ENCODE measurements at places on chromosomes 1 and 21. TPM values are rescaled to one million over a fixed set of nuclear protein-coding genes. Genes with fewer than 3 reads are reported as not detected.

DNA sequence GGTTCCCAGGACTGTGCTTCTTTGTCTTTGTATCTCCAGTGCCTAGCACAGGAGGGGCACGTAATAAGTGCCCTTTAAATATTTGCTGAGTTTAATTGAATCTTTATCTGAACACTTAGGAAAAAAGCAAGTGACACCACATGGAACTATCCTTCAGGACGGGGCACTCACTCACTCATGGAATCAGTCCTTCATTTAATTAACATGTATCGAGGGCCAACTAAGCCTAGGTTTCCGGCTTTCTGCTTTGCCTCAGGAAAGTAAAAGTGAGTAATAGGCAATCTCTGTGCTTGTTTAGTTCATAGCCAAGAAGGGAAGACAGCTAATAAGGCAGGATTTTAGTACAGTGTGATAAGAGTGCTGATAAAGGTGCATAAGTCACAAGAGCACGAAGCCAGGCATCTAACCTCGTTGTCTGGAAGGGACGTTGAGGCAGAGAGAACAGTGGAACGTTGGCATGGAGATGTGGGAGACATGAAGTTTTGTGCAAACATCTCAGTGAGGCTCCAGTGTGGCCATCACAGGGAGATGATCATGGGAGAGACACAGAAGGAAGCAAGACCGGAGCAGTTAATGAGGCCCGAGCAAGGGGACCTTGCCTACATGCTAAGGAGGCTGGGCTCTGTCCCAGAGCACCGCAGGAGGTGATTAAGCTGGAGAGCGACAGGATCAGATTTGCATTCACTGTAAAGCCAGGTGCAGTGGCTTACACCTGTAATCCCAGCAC, 54.1 kb upstream of the TRIM67 start:
- no peaks in the 10 kb centered on the region for H3K4me1 ChIP-seq
- no peak overlapping the region for H3K4me3 ChIP-seq
- no peak overlapping the region for H3K27ac ChIP-seq
- H3K27me3 ChIP-seq: no peaks in the 10 kb centered on the region
- DNase-seq: no peak

- no peak for DNase-seq
- no peak overlapping the region for H3K4me3 ChIP-seq
- H3K27me3 ChIP-seq: no peaks in the 10 kb centered on the region
- H3K36me3 ChIP-seq: no peaks in the 10 kb centered on the region
- no peaks in the 10 kb centered on the region for H3K4me1 ChIP-seq
These were observed 10.6 kb upstream of the KIFAP3 start for GRCh38 chr1:170085091-170085490.

DNA sequence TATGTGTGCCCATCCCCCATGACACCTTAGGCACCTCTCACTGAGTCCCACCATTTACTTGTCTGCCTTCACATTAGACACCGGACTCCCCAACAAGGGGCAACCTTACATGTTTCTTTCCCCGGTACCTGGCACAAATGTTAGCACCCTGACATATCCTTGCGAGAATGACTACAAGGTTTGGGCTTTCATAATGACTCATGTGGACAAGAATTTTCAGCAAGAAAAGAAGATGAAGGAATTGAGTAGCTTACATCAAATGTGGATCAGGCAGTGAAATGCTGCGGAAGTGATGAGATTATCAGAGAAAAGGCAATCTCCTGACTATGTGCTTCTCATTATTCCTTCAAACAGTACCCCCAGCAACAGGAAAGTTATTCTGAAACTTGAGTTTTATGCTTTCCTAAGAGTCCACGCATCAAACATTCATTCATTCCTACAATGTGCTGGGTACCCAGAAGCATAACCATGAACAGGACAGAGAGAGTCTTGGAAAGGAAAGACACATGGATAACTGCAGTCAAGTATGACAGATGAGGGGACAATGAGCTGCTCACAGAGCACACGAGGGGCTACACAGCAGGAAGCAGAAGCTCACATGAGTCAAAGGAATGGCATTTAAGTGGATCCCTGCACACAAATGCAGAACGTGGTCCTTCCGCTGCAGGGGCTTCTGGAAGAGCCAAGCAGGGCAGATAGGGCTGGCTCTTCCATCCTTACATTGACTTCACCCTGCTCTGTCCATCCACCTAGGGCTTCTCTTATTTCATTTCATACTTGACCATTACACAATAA, 112.1 kb downstream of the PCNX2 start:
- H3K4me1 ChIP-seq: no peaks in the 10 kb centered on the region
- H3K4me3 ChIP-seq: no peak overlapping the region
- no peaks in the 10 kb centered on the region for H3K36me3 ChIP-seq
- no peak for DNase-seq
- no peaks in the 10 kb centered on the region for H3K27me3 ChIP-seq

Gene MCOLN2
- total RNA-seq: 1.1 TPM

- H3K4me1 ChIP-seq: no peaks in the 10 kb centered on the region
- H3K36me3 ChIP-seq: no peaks in the 10 kb centered on the region
- DNase-seq: no peak
- H3K27me3 ChIP-seq: no peaks in the 10 kb centered on the region
- H3K27ac ChIP-seq: no peak overlapping the region
These were observed 346.9 kb upstream of the DAB1 start for GRCh38 chr1:57770772-57771171.

Gene TNFRSF4
- 1.5 TPM for total RNA-seq

Gene OLIG1
- total RNA-seq: not detected

DNA sequence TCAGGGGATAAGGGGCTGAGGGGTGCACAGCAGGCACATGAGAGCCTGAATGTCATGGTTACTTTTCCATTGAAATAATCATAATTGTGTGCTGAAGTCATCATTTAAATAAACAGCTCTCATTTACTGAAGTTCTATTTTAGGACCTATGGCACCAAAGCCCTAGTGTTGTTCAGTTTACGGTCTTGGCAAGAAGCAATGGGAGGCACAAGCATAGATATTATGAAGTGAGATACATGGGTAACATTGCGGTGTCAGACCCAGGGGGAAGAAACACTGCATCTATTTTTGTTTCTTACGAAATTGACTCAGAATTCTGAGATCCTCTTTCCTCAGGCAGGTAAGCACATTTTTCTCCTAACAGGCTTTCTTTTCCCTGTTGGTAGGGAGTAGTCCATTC, 437.8 kb upstream of the PROX1 start:
- H3K4me3 ChIP-seq: no peak overlapping the region
- no peak overlapping the region for H3K27ac ChIP-seq
- DNase-seq: no peak
- no peaks in the 10 kb centered on the region for H3K36me3 ChIP-seq

Measured in thyroid gland (tissue), 4 donors.